Stimulated activated CD8-positive, alpha-beta memory T cell treated with anti-CD3 and anti-CD28 coated beads, Interleukin-4, amount 100 ng/mL, for 24 hours (primary cell): ENCODE measurements at places on chromosomes 4 and X.

GRCh38 chrX:1400049-1400448 is 8.1 kb upstream of the SLC25A6 start:
- no peak for DNase-seq

DNA sequence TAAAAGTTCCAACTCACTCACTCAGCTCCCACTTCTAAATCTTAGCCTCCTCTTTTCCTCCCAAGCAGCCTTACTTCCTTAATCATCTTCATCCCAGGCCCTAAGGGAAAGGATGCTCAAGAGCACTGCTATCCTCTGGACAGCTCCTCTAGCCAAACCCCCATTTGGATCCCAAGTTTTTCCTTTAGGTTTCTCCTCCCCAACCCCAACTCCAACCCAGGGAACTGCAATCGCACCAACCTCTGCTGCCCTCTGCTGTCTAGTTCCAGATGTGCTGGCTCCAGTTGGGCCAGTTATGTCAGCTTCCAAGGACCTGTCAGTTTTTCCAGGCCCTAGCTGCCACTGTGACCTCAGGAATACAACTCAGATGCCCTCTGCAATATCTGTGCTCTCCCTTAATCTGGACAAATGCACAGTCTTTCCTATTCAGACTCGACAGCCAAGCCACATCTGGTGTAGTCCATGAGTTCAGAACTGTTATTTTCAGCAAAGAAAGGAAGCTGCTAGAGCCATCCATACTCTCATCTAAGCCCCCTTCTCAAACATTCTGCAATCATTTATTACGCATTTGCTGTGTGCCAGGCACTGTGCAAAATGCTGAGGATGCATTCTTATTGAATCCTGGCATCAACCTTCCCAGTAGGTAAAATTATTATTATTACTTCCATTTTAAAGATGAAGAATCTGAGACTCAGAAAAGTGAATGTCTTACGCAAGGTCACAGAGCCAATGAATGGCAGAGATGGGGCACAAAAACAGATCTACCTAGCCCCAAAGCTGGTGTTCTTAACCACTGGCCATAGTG is 12.3 kb upstream of the XPNPEP2 start:
- peak; percentile 18 for DNase-seq

GRCh38 chr4:16213121-16213520 is 13.2 kb downstream of the TAPT1 start:
- no peak for DNase-seq

GRCh38 chrX:69211701-69212100 is 46.4 kb upstream of the PJA1 start:
- no peak for DNase-seq

- no peak for DNase-seq
Observed at GRCh38 chr4:86769794-86770193, 79.4 kb downstream of the SLC10A6 start.

DNA sequence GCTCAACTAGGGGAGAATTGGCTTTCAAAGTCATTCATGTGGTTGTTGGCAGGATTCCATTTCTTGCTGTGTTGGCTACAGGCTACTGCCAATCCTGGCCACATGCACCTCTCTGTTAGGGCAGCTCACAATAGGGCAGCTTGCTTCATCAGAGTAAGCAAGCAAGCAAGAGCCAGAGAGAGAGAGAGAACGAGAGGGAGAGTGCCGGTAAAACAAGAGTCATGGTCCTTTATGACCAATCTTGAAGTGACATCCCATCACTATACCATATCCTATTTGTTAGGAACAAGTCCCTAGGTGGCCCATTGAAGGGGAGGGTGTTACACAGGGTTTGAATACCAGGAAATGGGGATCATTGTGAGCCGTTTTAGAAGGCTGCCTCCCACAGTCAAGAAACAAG is 33.0 kb upstream of the TLR2 start:
- no peak for DNase-seq

DNA sequence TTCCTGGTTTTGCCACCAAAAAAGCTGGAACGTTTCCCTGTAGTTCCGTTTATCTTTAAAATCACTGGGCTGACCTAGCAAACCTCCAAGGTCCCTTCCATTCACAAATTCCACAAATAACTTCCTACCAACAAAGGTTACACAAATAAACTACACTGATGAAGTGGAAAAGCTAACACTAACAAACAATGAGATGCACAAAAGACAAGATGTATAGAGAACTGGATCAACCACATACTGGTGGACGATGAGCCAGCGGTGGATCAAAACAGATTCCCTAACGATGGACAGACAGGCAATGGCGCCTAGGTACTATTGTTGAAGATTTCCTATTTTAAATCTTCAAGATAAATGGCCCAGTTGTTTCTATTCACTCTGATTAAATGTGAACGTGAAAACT is 15.5 kb downstream of the AFAP1 start:
- DNase-seq: no peak

GRCh38 chr4:15703439-15703838 is 574 bp downstream of the BST1 start:
- DNase-seq: no peak

GRCh38 chr4:159227378-159227777 is 124.5 kb downstream of the RAPGEF2 start:
- DNase-seq: no peak

- DNase-seq: no peak
Observed at GRCh38 chrX:36334572-36334971, 415.0 kb downstream of the CFAP47 start.

GRCh38 chr4:120683897-120684540 is 238.5 kb downstream of the PRDM5 start:
- no peak for DNase-seq

DNA sequence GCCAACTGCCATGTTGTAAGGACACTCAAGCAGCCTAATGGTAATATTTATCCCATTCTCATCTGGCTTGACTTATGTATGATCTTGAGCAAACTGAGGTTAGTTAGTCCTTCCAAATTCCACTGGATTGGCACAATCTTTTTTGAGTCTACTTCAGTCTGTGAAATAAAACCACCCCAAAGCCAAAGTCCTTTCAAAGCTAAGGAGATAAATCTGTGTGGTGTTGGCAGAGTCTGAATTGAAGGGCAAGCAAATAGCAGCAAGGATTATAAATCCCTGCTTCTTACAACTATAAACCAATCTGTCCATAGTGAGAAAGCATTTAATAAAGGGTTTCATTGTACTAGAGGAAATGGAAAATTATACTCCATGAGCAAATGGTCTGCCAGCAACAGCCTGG is 233.9 kb upstream of the GLRA2 start:
- no peak for DNase-seq

DNA sequence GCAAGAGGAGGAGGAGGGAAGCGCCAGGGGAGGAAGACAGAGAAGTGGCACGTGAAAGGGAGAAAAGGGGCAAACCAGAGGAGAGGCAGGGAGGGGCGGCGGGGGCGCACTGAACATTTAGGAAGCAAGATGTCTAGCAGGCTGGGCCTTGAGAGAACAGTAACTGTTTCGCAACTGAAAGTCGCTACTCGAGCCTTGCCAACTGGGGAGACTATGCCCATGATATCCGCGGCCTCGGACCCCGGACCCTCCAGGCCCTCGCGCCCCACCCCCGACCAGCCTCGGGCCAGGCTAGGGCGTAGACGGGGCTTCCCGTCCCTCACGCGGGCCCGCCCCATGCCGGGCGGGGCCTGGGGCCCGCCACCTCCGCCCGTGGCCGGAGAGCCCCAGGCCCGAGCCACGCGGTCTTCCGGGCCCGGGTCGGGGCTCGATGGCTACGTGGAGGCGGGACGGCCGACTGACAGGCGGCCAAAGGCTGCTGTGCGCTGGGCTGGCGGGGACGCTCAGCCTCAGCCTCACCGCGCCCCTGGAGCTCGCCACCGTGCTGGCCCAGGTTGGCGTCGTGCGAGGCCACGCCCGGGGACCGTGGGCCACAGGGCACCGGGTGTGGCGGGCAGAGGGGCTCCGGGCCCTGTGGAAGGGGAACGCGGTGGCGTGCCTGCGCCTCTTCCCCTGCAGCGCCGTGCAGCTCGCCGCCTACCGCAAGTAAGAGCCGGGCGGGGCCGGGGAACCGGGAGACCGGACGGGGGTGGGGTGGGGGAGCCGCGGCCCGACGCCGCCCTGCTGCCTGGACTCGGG is at the start of gene SLC25A43:
SLC25A43 (plus strand) TSS at position 363 of the 798 bp plus-strand sequence; CDS start at position 431, 68 bp downstream.
- no peak for DNase-seq

GRCh38 chr4:40316333-40316781 is 18.8 kb upstream of the CHRNA9 start:
- no peak for DNase-seq

- no peak for DNase-seq
Observed at GRCh38 chrX:39560271-39560670, 537.5 kb downstream of the BCOR start.

DNA sequence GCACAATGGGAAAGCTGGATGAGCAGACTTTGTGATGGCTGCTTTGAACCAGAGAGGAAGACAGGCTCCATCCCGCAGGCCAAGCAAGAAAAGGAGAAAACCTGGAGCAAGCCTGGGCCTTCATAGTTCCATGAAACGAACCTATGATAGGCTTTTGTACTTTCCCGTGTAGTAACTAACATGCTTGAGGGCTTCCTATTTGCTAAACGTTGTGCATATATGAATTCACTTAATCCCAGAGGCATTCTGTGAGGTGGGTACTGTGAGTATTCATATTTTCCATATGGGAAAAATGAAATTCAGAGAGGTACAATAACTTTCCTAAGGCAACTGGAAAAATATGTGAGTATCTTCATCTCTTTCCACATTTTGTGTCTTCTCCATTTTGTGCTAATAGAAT is 13.6 kb upstream of the APBB2 start:
- no peak for DNase-seq

DNA sequence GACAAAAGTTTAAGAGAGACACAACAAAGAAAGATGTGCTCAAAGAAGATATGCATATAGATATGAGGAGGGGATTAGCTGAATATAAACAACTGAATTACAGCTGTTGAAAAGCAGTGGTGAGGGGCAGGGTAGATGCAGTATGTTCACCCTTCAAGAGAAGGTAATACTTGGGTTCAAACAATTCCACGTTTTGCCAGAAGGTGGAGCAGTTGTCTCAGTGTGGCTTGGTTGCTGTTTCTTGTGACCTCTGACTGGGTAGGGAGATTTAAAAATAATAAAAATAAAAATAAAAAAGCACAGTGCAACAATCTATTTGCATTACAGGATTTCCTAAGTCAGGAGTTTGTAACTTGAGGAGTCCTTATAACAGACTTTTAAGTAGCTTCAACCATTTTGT is 23.3 kb downstream of the PHOX2B start:
- DNase-seq: no peak
